Germinal center (tissue), 1 donor: ENCODE measurements at places on chromosomes 3 and 15.

DNA sequence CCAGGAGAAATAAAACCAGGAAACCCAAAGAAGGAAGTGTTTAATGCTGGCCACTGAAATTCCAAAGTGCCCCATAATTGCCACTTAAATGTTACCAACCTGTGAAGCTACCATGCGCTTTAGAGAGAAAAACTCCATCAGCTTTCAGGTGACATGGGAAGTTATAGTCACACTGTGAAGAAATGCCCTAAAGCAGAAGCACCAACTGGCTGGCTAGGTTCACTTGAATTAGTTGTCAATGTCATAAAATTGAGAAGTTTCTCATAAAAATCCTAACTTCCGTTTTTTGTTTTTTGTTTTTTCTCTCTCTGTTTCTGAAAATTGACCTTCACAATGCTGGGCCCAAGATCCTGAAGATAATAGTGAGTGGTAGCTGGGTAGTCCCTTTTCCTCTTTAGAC lies 167.9 kb upstream of the CTNNB1 start:
- no peak for DNase-seq

DNA sequence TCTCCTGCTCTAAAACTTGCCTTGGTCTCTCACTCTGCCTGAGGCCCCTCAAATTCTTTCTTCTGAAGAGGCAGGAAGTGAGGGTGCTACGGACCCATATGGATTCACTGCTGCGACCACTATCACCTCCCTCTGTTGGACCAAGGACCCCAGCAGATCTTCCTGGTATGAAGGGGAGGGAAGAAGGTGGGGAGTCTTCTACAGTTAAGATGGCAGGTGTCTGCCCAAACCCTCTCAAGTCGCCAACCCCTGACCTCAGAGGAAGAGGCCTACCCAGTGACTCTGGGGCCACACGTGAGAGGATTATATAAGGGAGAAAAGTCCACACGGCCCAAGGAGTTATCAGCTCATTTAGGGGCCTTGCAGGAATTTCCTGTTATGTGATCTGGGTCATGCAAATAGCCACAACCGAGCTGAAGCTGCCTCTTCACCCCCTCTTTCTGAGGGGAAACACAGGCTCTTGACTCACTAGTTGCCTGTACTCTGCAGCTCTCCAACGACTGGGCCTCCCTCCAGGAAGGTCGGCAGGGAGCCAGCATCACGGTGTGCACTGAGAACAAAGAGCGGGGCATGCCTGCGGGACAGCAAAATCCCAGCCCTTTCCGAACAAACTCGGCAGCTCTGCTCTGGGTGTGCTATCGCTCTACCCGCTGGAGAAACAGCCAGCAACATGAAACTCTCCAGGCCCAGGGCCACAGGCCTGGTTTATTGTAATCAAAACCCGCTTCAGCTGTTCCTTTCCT lies 116.0 kb downstream of the XXYLT1 start:
- peak; percentile 55 for DNase-seq

GRCh38 chr3:157059181-157059580 lies 100.8 kb downstream of the CCNL1 start:
- no peak for DNase-seq

GRCh38 chr15:55257938-55258337 lies 31.7 kb downstream of the RAB27A start:
- DNase-seq: no peak

- DNase-seq: no peak
Measured at GRCh38 chr3:134601539-134602439, 49.0 kb downstream of the KY start.

DNA sequence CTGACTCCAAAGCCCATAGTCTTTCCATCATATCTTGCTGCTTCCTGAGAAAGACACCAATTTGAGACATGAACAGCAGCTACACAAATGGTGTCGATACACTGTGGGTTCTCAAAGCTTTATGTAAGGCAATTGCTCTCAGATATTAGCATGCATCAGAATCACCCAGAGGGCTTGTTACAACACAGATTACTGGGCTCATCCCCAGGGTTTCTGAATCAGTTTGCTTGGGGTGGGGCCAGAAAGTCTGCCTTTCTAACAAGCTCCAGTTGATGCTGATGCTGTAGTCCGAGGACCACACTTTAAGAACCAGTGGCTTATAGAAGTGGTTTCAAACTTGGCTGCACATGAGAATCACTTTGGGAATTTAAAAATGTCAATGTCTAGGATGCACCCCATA lies 86.5 kb downstream of the SEMA6D start:
- no peak for DNase-seq

GRCh38 chr3:31610700-31611275 lies 78.1 kb downstream of the STT3B start:
- peak; percentile 4 for DNase-seq

GRCh38 chr15:65801229-65801805 lies 9.2 kb upstream of the DENND4A start:
- no peak for DNase-seq

- no peak for DNase-seq
Measured at GRCh38 chr3:129540776-129541516, 2.0 kb upstream of the H1-8 start.

GRCh38 chr3:106249159-106249558 lies 380.3 kb upstream of the CBLB start:
- DNase-seq: no peak

DNA sequence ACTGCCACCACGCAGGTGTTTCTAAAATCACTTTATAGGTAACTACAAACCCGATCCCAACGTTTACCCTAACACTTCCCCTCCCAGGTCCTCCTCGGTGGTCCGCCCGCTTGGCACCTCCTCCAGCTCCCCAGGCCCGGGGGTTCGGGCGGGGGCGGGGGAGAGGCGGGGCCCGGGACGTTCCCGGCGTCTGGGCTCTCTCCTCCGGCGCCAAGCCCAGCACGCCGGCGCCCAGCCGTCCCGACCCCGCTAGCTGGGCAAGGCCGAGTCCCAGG lies 562 bp downstream of the CGGBP1 start:
- no peak for DNase-seq

DNA sequence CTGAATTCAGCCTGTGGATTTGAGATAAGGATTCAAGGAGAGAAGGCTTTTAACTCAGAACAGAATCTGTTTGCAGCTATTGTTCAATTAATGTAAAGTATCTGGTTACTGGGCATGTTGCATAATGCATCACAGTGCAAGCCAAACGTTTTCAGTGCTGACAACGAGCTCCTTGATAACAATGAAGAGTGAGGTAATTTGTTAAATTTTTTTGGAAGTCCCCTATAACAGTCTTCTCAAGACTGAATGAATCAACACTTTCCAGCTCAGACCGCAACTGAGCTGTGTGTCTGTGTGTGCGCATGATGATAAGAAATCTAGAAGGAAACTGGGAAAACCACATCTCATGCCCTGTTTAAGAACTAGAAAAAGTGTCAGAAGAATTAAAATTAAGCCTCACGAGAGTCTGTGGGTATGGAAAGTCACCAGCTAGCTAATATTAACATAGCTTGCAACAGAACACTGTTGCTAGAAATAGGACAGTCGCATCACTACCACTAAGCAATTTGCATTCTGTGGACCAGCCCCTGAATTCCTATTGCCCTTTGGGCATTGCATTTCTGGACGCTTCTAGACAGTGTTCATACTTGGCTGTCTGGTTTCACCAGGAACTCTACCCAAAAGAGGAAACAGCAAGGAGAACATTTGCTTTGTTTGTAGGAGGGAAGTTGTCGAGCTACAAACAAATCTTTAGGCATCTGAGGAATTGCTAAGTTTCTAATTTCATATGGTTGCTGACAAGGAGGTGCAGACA lies 43.7 kb upstream of the ATP2C1 start:
- no peak for DNase-seq

DNA sequence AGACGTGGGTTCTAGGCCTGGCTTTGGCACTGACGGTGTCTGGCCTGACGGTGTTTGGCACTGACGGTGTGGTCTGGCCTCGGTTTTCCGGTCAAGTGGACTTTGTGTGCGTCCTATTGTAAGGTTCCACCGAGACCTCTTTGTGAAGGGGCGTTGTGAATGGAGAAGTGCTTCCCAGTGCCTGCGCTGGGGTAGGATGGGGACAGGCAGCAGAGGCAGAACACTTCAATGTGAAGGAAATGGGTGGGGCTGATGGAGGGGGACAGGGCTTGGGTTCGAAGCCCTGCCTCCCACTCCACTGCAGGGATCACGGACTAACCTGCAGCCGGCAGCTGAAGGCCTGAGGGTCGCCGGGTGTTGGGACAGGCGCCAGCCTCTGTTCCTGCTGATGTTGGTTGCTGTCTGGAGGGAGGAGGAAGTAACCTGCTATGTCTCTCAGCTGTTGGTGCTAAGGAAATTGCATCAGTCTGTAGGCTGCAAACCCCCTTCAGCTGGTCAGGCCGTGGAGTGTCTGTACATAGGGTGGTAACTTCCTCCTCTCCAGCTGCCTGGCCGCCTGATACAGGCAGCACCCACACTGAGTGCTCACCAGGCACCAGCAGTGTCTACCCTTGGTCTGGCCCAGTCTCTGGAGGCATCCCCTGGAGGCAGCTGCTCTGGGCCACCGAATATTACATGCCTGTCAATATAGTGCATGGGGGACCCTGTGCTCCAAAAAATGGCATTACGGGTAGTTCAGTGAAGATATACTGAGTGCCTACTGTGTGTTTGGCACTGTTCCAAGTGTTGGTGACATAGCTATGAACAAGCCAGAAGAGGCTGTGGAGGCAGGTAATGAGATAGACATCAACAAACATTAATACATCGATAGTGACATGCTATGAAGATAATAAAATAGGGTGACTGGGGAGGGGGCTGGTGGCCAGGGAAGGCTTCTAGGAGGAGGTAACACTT lies 1.1 kb downstream of the TM6SF1 start:
- DNase-seq: peak; percentile 55

DNA sequence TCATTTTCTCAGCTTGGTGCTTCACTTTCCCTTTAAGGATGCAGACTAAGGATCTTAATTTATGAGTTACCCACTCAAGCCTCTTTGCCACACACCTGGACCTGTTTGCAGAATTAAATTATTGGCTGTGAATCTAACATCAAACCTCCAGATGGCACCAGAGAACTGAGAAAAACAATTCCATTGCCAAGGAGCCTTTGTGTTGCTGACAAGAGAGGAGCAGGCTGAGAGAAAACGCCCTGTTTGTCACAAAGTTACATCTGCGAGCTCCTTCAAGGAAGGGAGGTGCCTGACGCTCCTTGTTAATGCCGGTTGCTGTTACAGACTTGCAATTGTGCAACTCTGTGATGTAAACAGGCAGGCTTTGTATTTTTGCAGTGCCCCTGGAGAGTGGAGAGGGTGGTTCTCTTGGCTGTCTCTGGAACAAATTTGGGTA lies 36.3 kb upstream of the TMC3 start:
- peak; percentile 12 for DNase-seq

- DNase-seq: no peak
Measured at GRCh38 chr3:147514366-147515160, 105.4 kb downstream of the ZIC1 start.

GRCh38 chr3:37136067-37136466 lies 38.3 kb downstream of the LRRFIP2 start:
- no peak for DNase-seq

- no peak for DNase-seq
Measured at GRCh38 chr15:90364251-90364650, 12.2 kb downstream of the ZNF774 start.
